ENCODE measurements at places on chromosomes 12 and 14.

DNA sequence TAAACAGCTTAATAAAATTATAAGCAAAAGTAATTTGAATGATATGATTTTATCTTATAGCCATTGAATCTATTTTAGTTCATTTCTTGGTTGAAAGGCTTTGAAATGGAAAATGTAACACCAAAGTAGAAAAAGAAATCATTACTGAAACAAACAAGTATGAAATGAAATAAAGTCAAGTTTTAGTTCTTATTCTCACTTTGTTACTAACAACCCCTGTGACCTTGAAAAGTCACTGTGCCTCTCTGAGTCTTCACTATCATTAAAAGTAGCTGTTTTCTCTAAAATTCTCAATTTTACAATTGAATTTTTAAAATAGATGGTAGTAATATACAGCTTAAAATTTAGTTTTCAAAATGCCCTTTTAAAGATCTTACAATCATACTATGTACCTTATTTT is 32.4 kb upstream of the SLC17A8 start:
- DNase-seq = no peak

DNA sequence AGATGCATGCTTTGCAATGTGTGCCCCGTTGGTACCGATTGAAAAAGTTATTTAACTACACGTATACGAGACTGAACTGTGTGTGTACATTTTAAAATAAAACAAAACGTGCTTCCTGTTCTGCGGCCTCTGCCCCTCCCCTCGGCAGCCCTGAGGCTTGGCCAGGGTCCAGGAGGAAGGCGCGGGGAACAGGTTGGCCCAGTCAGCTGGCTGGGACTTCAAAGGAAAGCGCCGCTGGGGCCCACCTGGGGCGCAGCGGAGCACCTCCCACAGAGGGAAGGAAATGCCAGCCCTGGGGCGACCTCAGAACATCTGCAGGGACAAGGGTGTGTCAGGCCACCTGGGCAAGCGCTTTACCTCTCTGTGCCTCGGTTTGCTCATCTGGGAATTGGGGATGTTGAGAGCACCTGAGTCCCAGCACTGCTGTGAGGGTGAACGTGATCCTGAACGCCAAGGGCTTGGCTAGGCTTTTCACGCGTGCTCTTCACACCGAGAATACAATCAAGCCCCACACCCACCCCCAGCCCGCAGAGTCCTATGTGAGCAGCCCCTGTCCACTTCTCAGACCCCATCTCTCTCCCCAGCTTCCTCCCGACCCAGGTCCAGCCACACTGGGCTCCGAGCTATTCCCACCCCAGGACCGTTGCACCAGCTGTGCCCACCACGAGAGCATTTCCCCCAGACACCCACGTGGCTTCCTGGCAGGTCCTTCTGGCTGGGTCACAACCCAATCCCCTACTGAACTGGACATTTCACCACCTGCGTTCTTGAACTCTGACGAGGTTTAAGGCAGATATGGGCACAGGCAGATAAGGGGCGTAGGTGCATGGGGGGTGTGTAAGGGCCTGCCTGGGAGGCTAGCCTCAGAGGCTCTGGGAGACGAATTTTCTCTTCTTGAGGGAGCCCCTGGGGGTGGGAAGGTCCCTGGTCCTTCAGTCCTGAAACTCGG is 41.9 kb upstream of the NCOR2 start:
- DNase-seq = peak; percentile 97

- no peak for DNase-seq
These were observed 105.0 kb upstream of the METAP2 start for GRCh38 chr12:95368931-95369330.

DNA sequence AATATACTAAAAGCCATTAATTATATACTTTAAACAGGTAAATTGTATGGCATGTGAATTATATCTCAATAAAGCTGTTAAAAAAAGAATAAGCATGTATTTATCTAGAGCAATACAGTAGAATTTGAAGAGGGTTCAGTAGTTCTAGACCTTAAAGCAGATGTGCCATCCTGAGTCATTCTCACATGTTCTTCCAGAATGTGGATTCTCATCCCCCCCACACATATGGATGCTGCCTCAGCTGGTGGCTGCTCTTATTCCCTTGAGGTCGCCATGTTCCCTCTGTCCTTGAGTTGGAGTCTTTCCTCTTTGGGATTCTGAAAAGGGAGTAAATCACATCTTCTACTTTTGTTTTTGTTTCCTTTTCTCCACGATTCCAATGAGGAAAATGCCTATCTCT is 321.3 kb downstream of the AEBP2 start:
- DNase-seq = no peak

DNA sequence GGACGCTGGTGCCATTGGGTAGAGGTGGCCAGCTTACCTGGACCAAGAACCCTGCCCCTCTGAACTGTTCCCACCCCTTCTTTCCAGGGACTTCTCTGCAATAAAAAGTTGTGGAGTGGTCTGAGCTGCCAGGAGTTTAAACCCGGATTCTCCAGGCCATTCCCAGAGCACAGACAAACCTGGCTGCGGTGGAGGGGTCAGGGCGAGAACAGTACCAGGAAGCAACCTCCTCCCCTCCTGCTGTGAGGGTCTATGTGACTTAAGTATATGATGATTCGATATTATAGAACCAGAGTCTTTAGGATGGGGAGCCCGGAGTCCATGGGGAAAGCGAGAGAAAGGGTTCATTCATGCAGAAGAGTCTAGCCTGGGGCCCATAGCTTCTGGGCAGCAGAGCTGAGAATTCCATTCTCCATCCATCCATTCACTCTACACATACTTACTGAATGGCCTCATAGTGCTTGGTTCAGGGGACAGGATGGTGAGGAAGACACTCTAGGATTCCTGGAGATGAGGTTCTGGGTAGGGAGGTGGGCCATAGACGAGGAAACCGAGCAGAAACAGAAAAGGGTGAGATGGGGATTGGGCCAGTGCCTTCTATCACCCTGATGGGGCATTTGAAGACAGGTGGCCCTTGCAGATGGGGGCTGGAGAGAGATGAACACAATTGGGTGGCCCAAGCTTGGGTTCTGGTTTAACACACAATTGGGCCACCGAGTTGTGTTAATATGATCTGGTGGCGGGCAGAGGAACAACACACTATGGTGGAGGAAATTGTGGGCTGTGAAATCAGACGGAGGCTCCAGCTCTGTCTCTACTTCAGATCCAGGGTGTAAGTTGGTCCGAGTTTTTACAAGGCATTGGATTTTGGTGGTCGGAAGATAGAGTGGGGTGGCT is 5.2 kb downstream of the KRT86 start:
- DNase-seq = no peak

- peak; percentile 97 for DNase-seq
These were observed at the start of gene EEA1 for GRCh38 chr12:92928962-92929915. TSS of gene EEA1 (minus strand) at chr12:92929295. CDS start at chr12:92929066, 229 bp downstream.

DNA sequence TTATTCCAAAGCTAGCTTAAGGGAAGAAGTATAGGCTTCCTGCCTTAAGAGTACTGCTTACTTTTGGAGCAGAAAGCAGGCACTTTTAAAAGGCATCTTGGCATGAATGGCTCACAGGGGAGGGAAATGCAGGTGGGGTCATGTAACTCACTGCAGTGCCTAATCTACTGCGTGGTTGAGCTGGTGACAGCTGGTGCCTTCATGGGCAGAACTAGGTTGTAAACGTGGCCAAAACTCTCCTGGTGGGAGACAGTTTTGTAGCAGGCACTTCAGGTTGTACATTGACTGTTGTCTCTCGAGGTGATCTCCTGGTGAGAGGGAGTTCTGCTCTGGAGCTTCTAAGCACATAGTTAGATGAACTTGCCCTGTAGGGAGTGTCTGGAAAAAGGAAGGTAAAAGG is 962.5 kb downstream of the DIO2 start:
- DNase-seq = no peak
